ENCODE measurements at places on chromosomes 16 and 17. TPM values are rescaled to one million over a fixed set of nuclear protein-coding genes. Genes with fewer than 3 reads are reported as not detected.

The ANKRD11 gene
- polyA plus RNA-seq, result 75.3 TPM

The ATAD5 gene
- polyA plus RNA-seq, result 0.29 TPM

The SMYD4 gene
- 6.5 TPM for polyA plus RNA-seq

The PLA2G10 gene
- not detected for polyA plus RNA-seq

The PTGES3L gene
- 60.3 TPM for polyA plus RNA-seq

The ADAT1 gene
- 8.4 TPM for polyA plus RNA-seq

The TBC1D3E gene
- polyA plus RNA-seq, result not detected

The DNAH9 gene
- polyA plus RNA-seq, result 0.20 TPM

The VAT1L gene
- polyA plus RNA-seq, result 7.7 TPM

The ABCA8 gene
- polyA plus RNA-seq, result 41.1 TPM

DNA sequence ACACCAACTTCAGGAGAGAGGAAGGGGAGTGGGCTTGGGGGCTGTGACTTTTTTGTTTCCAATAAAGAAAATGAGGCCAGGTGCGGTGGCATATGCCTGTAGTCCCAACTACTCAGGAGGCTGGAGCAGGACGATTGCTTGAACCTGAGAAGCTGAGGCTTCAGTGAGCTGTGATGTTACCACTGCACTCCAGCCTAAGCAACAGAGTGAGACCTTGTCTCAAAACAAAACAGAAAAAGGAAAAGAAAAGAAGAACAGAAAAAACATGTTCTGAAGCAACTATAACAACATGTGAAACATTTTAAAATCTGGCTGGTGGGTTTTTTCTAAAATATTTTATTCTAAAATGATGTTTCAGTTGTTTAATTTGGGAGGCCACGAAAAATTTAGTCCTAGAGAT, 554.0 kb upstream of the ZFHX3 start:
- DNase-seq, result no peak

GRCh38 chr16:58579587-58579986, 50.0 kb downstream of the CNOT1 start:
- no peak for DNase-seq

DNA sequence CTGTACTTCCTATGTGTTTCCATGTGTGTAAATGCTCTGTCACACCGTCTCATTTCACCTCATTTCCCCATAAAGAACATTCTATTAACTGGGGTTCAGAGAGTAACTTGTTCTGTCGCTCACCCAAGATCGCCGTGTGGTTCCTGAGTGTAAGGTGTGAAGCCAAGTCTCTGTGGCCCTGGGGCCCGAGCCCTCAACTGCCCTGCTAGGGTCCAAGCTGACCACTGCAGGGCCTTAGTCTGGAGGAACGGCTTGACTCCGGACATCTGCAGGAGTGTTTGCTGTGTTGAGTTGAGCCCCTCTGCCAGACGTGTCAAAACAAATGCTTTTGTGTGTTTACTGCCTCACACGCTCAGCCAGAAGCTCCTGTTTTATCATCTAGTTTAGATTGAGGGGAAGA, 244.1 kb downstream of the CCDC182 start:
- DNase-seq, result no peak

DNA sequence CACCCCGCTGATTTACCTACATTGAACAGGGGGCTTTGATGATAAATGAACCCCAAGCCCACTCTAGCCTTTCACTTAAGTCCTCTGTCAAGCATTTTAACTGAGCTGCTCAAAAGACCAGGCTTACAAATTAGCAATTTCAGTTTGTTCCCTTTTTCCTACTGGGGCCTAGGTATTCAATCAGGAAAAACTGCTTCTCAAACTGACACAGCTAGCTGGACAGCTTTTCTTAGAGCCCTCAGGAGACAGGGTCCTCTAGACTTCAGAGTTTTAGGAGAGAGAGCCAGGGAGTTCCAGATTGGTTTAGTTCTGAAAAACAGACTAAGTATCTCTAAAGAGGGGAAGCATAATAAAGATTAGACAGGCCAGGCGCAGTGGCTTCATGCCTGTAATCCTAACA, 6.2 kb upstream of the HEXIM2 start:
- DNase-seq, result no peak

GRCh38 chr16:80976946-80977345, 29.7 kb downstream of the CMC2 start:
- no peak for DNase-seq

DNA sequence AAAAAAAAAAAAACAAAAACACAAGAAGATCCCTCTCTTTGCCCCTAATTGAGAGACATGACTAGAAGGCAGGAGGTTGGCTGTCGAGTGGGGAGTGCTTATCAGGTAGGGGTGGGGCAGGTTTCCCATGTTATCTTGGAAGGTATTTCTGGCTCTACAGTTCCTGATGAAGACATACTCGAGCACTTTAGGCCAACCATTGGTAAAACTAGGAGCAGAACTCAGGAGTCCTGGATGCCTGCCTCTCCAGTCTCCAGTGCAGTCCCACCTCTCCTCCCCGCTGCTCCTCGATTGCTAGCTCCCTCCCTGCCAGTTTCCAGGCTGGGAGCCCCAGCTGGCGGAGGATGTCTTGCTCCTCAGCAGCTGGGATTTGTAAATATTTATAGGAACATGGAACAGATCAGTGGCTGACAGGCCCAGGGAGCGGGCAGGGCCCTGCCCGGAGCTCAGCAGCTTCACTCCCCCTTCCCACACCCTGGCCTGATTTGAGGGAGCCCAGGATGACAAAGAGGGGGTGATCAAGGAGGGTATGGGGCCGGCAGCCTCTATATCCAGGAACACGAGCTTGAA, 11.4 kb upstream of the C1QL1 start:
- no peak for DNase-seq

DNA sequence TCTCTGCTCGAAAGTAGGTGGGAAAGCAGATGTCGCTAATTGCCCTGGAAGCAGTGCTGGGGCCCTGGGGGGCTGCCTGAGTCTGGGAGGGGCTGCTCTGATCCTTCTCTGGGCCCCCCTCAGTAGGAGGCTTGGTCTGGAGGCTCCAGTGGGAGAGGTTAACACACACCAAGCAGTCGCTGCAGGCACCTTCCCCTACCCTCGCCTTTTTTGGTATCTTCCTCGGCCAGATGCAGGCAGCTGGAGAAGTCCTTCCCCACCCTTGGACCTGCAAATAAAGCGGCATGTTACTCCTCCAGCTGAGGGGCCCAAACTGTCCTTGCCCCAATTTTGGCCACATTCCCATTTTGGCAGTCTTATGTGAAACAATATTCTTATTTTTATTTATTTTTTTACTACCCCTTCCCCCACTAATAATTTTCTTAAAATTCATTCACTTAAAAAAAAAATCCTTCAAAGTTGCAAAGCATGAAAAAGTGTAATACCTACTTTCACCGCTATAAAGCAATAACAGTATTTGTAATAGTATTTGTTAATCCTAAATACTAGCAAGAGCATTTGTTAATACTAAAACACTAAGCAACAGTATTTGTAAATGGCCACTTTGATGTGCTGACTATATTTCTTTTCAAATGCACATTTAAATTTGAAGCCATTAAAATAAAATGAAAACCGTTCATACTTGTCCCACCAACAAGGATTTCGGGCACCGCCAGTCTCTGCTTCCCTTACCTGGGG, 15.0 kb downstream of the C16orf46 start:
- DNase-seq, result no peak

DNA sequence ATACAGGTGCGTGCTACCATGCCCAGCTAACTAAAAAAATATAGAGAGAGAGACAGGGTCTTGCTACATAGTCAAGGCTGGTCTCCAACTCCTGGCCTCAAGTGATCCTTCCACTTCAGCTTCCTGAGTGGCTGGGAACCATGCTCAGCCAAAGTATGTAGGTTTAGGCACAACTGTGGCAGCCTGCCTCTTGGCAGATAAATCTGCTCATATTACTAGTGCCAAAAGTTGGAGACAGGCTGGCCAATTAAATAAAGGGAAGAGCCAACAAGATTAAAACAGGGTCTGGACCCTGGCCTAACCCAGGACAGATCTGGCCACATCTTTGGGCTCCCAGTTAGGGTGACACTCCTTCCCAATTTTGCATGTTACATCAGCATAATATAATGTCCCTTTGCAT, 151.7 kb downstream of the CBLN1 start:
- no peak for DNase-seq

- DNase-seq, result no peak
Measured at GRCh38 chr16:49576941-49577340, 203.3 kb downstream of the C16orf78 start.

GRCh38 chr16:76835339-76835738, 355.7 kb upstream of the MON1B start:
- no peak for DNase-seq

DNA sequence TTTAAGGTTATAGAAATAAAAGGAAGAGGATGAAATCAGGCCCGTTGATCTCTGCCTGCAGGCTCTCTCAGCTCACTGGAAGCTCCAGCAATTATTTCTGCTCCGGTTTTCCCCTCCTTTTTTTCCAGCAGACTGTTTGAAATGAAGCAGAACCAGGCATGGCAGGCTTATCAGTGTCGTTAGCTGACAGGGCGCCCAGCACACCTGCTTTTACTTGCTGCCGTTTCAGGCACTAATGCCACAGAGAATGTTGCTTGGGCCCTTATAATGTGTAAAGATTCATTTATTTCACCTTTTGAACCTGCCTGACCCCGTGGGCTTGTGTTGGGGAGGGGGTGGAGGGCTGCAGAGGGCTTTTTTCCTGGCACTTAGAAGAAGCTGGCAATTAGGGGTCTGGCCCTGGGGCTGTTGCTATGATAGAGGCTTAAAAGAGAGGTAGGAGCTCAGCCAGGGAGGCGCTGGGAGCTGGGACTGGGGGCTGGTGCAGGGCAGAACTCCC, 108.1 kb downstream of the IRX3 start:
- DNase-seq, result no peak

DNA sequence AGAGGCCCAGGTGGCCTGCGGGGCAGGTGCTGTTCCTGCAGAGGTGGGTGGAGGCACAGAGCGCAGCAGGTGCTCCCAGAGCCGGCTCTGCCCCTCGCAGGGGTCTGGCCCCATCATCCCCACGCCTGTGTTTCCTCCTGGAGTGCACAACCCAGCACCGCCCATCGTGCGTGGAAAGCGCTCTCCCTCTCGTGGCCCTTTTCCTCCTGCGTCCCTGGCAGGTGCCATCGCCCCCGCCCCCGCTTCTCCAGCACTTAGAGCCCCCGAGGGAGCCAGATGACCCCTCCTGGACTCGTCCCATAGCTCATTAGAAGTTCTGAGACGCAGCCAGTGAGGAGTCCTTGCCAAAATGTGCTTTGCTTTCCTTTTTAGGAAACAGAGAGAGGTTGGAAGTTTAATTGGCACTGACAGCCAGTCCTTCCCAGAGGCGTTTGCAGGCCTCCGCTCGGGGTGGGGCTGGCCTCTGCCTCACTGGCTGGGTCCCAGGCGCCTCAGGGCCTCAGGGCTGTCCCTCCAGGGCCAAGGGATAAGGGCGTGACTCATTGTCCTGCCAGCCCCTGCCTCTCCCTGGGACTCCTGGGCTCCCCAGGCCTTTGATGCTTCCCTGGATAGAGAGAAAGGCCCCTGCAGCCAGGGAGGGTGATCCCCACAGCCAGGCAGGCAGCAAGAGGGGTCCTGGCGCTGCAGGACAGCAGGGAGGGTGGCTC, 32.2 kb upstream of the CHMP6 start:
- peak; percentile 96 for DNase-seq

DNA sequence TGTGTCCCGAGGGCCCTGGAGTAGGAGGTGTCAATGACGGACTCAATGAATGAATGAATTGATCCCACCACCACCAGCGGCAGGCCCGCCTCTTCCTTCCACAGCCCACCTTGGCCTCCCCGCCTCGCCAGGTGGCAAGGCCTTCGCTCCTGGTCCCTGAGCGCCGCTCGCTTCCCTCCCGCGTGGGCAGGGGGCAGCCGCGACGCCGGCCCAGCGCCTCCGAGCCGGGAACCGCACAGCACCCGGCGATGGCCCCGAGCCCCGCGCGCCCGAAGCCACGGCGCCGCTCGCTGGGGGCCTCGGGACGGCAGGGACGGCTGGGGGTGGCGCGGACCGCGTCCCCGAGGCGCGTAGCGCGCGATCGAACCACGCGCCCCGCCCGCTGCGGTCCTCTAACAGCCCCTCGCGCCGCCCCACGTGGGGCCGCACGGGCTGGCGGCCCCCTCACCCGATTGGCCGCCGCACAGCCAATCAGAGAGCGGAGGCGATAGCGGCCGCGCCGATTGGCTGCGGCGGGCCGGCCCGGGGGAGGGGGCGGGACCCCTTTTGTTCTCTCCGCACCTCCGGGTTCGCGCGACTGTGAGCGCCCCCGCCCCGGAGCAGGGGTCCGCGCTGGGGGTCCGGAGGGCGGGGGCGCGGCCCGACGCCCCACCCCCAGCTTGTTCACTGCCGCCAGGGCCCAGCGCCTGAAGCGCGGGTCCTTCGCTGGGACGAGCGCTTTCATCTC, 31.4 kb downstream of the ACTG1 start:
- peak; percentile 84 for DNase-seq

GRCh38 chr17:55303701-55304145, 39.0 kb downstream of the HLF start:
- no peak for DNase-seq

DNA sequence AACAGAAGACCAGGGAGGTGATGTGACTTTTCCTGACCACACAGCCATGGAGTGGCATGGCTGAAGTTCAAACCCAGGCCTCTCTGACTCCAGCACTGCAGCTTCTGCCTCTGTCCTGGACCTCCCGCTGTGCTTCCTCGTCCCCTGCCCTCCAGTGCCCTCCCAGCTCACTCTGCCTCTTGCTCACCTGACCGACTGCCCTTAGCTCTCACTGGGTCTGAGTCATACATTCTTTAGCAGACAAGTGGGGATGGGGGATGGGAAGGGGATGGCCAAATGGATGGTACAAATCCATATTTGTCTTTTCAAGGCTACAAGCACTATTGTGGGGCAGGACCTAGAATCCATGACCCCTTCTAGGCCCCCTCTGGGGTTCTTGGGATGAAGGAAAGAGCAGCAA, 33.0 kb downstream of the PITPNM3 start:
- DNase-seq, result no peak

DNA sequence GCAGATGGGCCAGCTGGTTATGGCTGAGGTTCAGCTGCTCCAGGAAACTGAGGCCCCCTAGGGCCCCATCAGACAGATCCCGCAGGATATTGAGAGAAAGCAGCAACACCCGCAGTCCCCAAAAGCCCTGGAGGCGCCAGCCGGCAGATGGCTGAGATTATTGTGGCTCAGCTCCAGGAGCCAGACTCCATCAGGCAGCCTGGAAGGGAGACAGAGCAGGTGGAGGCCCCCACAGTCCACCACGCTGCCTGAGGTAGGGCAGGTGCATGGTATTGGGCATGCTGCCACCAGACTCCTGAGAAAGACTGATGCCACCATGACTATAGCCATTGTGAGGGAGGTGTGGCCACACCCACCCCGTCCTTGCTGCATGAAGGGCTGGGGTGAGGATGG, 9.5 kb upstream of the TMEM101 start:
- no peak for DNase-seq

- no peak for DNase-seq
Measured at GRCh38 chr17:77637818-77638575, 320.5 kb upstream of the TNRC6C start.

- no peak for DNase-seq
Measured at GRCh38 chr17:45824475-45824874, 20.2 kb upstream of the SPPL2C start.

- DNase-seq, result no peak
Measured at GRCh38 chr17:82031303-82031884, at the start of gene RAC3. Gene RAC3 (plus strand): TSS chr17:82031678. CDS start chr17:82031762, 84 bp downstream.

DNA sequence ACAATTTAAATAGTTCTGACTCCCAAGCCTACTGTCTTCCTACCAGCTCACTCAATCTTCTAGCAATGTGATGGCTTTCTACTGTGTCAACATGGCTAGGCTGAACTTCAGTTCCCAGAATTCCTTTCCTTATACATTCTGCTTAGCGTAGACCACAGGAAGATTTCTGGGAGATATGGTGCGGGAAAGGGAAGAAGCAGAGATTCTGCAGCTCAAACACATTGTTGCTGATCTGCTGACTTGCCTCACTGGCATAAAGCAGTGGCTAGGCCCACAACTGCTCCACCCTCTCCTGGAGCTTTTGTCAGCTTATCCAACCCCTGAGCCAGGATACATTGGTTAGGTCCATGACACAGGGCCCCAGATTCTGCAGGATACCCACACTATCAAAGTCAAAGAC, 58.8 kb downstream of the GAS7 start:
- DNase-seq, result no peak

Data from right cardiac atrium (tissue), 5 donors.